Lung microvascular endothelial cell (primary cell): ENCODE measurements at places on chromosomes 2 and 18. TPM values are rescaled to one million over a fixed set of nuclear protein-coding genes. Genes with fewer than 3 reads are reported as not detected.

DNA sequence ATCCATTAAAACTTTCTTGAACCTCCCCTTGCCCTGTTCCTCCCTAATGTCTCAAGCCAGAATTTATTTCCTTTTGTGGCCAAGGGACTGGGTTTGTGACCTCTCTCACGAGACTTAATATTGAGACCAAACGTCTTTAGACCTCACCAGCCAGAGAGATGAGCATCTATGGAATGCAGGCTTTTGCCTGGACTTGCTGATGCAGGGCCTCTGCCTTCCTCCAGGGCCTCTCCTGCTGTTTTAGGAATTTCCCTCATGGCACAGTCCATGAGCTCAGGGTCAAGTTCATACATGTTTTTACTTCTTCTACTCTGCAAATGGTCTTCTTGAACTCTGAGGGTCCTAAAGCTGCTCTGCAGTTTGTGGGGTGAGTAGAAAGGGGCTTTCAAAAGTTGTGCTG lies 22.3 kb downstream of the IL1B start:
- no peak for DNase-seq

DNA sequence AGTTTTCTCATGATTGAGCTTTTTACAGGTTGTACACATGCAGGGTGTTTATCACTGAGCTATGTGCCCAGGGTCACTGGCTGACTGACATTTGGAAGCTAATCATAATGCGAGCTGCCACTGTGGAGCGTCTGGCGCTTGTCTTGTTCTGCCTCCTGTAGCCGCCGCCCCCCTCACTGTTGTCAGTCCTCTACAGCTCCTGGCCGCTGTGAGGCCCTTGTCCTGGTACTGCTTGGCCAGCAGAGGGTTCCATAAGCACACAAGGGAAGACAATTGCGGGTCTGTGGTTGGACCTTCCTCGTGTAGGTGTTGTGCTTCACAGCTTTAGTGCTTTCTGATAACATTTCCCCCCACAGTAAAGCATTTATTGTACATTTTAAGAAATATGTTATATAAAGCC lies 105.6 kb upstream of the LDLRAD4 start:
- peak; percentile 85 for DNase-seq

DNA sequence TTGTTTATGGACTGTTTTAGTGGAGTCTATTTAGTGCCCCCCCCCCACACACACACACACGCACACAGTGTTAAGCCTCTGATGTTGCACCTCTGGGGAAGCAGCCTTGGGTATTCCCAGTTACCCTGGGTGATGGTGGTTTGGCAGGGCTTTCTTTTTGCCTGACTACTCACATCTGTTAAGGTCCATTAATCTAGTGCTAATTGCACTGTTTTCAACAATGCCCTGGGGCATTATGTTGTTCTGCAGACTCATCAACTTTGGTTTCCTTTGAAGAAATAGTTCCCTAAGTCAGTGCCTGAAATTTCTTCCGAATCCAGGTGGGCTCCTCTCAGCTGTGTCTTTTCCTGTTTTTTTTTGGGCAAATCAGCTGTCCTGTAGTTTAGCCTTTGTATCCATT lies 34.7 kb downstream of the SPOPL start:
- DNase-seq, result no peak

DNA sequence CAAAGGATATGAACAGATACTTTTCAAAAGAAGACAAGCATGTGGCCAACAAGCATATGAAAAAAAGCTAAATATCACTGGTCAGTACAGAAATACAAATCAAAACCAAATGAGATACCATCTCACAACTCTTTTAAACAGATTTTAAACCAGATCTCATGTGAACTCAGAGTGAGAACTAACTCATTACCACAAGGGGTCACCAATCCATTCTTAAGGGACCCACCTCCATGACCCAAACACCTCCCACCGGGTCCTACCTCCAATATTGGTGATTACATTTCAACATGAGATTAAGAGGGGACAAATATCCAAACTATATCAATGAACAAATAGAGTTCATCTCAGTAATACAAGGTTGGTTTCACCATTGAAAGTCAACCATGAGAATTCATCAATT lies 319.8 kb upstream of the GULP1 start:
- no peak for DNase-seq

- DNase-seq, result no peak
Observed at GRCh38 chr2:112033600-112033999, 21.5 kb upstream of the TMEM87B start.

- DNase-seq, result no peak
Observed at GRCh38 chr18:11887328-11888128, 20.6 kb downstream of the MPPE1 start.

DNA sequence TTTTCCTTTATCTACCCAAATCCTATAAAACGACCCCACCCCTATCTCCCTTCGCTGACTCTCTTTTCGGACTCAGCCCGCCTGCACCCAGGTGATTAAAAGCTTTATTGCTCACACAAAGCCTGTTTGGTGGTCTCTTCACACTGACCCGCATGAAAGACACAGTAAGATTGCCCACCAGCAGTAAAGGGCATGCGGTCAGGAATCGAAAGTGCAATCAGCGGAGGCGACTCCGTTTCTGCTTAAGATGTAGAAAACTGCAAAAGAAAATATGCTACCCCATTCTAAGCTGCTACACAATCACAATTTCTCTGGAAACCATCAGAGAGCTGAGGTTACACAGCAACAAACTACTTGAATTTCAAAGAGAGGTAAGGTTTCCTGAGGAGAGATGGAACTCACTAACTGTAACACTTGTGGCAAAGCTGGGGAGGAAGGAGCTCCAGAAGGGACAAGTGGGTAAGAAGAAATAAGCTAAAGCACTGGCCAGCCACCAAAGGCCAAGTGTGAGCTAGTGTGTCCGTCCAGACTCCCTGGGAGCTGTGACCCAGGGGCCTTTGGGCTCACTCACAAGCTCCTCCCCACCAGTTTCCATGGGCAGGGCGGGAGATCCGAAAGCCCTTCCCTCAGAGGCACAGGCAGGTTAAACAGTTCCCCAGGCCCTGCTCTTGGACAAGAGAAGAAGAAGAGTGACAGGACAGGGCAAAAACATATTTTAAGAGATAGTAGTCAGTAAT lies 72.8 kb upstream of the TGFA start:
- DNase-seq, result no peak

DNA sequence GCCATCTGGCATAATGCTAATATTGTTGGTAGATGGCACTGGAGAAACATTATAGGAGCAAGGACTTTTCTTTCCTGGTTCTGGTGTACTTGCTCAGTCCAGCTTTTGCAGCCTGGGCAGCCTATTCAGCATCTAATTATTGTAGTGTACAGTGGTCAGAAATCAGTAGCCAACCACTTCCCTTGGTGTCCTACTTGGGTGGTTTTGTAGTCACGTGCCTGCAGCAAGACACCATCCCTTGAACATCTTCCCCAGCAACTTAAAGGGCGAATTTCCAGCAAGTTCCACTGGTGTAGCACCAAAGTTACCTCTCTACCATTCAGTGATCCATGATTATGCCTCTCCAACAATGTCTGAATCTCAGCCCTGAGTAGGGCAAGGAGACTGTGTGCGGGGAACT lies 557.6 kb downstream of the SATB2 start:
- no peak for DNase-seq

GRCh38 chr2:226020176-226020575 lies 620.7 kb downstream of the NYAP2 start:
- DNase-seq, result no peak

DNA sequence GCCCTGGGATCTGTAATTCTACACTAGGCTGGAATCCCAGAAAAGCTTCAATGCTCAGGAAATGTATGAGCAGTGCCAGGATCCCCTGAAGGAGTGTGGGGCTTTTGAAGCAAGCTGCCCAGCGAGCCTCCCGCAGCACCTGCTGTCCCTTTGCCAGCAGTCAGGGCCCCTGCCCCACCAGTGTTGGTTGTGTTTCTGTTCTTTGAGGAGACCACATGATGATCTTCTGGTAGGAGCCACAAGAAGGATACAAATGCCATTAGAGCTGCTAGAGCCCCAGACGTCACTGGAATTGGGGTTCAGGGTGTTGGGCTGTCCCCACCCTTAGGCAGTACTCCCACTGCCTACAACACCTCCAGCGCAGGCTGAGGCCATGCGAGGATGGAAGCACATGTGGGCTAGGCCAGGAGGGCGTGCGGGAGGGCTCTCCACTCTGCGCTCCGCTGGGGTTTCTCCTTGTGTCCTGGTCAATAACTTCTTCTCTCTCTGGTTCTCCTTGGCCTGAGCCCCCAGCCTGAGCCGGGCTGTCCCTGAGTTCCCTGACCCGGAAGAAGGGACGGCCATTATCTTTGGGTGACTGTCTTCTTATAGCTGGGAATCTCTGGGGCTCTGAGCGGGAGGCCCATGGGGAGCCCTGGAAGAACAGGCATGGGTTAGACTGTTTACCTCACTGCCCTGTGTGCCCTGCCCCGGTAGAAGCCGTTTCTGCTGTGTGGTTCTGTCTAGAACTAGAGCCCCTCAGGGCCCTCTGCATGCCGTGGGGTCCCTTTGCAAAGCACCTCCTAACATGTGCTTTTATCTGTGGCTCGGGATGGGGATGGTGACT lies 73.9 kb downstream of the LRRFIP1 start:
- DNase-seq, result no peak

- DNase-seq, result no peak
Observed at GRCh38 chr2:240401781-240402551, 33.5 kb upstream of the GPC1 start.

GRCh38 chr2:113119111-113119510 lies 8.3 kb upstream of the IL1RN start:
- DNase-seq, result no peak

- no peak for DNase-seq
Observed at GRCh38 chr2:239247401-239248245, 153.2 kb downstream of the HDAC4 start.

GRCh38 chr2:128702616-128703015 lies 383.9 kb upstream of the HS6ST1 start:
- DNase-seq, result no peak

GRCh38 chr2:240591226-240591625 lies 4.7 kb downstream of the CAPN10 start:
- no peak for DNase-seq

DNA sequence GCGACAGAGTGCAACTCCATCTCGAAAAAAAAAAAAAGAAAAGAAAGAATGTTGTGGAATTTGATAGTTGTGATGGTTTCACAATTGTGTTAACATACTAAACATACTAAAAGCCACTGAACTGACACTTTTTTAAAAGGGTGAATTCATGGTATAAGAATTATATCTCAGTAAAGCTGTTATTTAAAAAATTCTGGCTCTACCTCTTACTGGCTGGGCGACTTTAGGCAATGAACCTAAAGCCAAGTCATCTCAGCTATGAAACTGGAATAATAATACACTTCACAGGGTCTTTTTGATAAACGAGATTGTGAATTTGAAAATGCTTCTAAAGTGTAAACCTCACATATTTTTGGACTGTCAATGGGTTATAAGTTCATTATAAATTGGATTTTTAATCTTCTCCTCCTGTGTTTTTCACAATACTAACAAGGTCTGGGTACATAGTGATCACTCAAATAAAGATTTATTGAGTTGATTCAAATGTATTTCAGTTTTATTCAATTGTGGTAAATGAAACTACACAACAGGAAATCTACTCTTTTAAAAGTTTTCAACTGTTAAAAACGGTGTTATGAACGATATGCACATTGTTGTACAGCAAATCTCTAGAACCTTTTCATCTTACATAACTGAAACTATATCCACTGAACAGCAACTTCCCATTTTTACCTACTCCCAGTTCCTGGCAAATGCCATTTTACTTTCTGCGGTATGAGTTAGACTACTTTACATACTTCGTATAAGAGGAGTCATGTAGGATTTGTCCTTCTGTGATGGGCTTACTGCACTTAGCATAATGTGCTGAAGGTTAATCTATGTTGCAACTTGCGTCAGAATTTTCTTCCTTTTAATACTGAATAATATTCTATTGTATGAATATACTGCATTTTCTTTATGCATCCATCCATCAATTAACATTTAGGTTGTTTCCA lies 43.0 kb upstream of the GTF2A1L start:
- DNase-seq, result no peak

DNA sequence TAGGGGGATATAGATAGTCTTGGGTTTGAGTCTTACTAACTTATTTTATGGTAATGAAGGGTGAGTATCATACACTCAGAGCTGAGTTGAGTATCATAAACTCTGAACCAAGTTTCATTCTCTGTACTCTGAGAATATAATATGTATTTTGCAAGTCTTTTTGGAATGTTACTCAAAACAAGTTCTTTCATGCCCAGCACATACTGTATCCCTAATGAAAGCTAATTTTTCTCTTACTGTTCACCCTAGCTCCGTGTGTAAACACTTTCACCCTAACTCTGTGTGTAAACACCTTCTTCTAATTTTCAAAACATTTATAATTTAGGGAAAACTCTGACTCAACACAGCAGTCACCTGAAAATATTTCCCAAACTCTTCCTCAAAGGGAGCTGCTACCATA lies 29.7 kb upstream of the CHST9 start:
- no peak for DNase-seq

- DNase-seq, result no peak
Observed at GRCh38 chr2:128729051-128729450, 410.4 kb upstream of the HS6ST1 start.

DNA sequence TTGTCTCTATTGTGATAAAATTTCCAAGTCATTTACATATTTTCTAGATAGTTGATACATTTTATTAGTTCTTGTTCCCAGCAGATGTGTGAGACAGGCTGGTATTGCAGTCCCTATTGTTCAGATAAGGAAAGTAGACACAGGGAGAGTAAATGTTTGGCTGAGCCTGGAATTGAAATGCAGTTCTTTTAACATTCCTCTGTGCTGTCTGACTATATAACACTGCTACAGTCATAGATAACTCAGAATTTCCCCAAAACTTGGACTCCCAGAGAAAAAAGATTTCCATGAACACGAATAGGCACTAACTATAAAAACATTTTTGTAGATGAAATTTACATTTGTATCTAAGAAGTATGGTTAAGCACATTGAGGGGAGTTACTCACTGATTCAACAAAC lies 71.4 kb downstream of the PLCL1 start:
- DNase-seq, result no peak

- DNase-seq, result peak; percentile 28
Observed at GRCh38 chr2:174003720-174004695, 38.8 kb upstream of the SP3 start.

DNA sequence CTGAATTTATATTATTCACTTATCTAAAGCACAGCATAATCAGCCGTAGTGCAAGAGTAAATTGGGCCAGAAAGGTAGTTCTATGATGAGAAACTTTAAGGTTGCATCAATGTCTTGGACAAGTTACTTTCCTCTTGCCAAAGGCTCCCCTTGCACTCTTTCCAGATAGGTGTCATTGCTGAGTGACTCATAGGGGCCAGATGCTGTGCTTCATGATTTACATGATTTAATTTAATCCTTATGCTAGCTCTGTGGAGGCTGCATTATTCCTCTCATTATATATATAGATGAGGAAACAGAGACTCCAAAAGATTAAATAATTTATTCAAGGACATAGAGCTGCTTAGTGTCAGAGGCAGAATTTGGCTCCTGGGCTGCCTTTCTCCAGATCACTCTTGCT lies 5.0 kb downstream of the CFAP221 start:
- DNase-seq, result no peak

- DNase-seq, result no peak
Observed at GRCh38 chr2:10721396-10722251, at the start of gene ATP6V1C2. ATP6V1C2 (plus strand) TSS chr2:10721630; CDS start chr2:10722850, 1,220 bp downstream.

The MARCHF4 gene
- total RNA-seq, result 0.20 and 0.22 TPM in 2 replicates

The MOGAT1 gene
- not detected in 2 replicates for total RNA-seq

The SGPP2 gene
- total RNA-seq, result not detected in 2 replicates

The TEKT4 gene
- not detected in 2 replicates for total RNA-seq

The LIMS3 gene
- 5.4 and 15.5 TPM in 2 replicates for total RNA-seq

The RAMP1 gene
- total RNA-seq, result 0.44 TPM in 1 of 2 replicates, not detected in the other

The FAM110C gene
- total RNA-seq, result under 0.01 and 0.44 TPM in 2 replicates

The TSN gene
- 63.4 and 119 TPM in 2 replicates for total RNA-seq
